ENCODE measurements at places on chromosomes 3 and 15.

GRCh38 chr3:156495816-156496215, 59.1 kb downstream of the SSR3 start:
- no peak for DNase-seq

DNA sequence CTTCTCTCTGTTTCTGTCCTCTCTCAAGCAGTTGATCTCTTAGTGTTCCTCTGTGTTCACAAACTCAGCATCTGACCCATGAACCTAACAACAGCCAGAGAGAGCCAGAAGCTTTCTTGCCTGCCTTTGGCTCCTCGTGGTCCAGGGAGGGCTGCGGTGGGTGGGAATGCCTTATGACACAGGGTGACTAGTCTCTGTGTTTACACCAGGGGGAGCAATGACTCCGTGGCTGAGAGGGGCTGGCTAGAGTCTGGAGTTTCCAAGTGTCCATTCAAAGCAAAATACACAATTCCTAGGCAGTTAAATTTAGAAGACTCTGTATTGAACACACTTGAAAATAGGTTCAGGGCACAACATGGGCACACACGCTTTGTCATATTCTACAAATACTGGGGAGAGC, 370.0 kb upstream of the FRG2C start:
- DNase-seq = peak; percentile 40

DNA sequence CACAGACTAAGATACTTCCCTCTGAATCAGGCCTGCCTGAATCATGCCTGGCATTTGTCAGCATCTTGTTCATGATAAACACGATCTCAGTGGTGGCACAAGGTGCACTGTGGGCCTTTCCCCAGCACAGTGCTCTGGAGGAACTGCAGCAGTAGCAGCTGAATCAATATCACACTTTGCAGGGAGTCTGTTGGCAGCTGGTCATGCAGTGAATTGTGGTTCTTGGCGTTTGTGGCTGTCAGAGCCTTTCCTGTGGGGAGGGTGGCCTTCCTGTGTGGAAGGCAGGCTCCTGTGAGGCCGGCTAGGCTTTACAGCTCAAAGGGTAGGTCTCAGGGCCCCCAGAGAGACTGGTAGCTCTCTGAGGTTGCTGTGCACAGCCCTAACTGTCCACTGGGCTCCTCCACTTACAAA, 54.4 kb upstream of the TLE3 start:
- DNase-seq = peak; percentile 52

- DNase-seq = no peak
Measured at GRCh38 chr3:182565916-182566796, 227.1 kb upstream of the ATP11B start.

DNA sequence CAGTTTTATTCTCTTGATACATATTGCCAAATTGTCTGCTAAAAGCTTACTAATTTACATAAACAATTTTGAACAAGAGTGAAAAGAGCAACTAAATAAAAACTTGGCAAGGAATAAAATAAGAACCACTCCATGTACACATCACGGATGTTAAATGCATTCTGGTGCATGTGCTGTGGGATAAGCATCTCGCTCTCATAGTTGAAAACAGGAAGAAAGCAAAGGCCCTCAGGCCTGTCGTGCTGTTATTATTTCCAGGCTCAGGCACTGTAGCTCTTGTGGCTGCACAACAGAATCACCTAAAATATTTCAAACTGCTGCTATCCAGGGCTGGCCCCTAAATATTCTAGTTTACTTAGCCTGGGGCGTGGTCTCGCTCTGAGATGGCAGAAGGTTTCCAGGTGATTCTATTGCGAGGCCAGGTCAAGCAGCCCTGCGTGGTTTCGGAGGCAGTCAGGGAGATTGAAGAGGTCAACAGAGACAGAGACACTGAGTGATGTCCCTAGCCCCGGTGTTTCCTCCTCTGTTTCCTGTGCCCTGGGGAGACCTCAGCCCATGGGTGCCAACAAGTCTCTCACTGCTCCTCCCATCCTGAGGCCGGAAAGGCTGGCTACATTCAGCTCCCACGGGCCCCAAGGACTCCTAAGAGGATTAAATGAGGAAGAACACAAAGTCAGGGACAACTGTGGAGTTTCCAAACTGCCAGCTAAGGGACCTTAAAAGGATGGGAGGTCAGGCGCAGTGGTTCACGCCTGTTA, 18.2 kb upstream of the PDIA5 start:
- DNase-seq = no peak

GRCh38 chr3:43960448-43960840, 269.7 kb downstream of the ABHD5 start:
- DNase-seq = peak; percentile 15

- DNase-seq = no peak
Measured at GRCh38 chr3:191985691-191986090, 524.7 kb downstream of the PYDC2 start.

DNA sequence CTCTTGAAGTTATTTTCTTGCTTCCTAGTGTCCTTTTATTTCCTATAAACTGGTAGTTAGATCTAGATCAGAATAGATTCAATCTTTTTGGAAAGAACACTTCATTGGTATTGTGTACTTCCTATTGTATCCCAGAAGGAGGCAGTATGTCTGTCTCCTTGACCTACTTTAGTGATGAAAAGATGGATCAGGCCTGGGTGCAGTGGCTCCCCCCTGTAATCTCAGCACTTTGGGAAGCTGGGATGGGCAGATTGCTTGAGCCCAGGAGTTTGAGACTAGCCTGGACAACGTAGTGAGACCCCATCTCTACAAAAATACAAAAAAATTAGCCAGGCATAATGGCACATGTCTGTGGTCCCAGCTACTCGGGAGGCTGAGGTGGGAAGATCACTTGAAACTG, 12.0 kb downstream of the BSN start:
- peak; percentile 20 for DNase-seq

DNA sequence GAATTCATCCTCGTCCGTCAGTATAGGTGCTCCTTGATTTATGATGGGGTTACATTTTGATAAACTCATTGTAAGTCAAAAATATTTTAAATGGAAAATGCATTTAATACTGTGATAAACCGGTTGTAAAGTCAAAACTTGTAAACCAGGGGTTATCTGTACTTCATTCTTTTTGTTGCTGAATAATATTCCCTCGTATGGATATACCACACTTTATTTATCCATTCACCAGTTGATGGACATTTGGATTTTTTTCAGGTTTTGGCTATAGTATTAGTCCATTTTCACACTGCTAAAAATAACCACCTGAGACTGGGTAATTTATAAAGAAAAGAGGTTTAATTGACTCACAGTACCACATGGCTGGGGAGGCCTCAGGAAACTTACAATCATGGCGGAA, 47.7 kb downstream of the NFKBIZ start:
- DNase-seq = no peak

- peak; percentile 87 for DNase-seq
Measured at GRCh38 chr15:73686781-73687256, 2.6 kb downstream of the CD276 start.

DNA sequence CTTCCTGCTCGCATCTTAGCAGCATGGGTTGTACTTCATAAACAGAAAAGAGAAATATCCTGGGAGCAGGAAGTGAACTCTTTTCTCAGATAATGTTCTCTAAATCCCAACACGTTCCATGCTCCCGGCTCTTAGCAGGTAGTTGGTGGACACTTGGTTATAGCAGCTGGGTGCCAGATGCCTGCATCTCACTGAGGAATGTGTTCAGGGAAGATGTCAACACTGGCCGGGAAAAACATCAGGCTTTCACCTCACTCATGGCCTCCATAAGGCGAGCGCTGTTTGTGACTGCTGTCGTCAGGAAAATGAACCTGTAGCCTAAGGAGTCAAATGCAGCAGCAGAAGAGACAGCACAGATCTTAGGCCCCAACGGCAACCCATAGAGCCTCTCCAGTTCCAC, 4.4 kb upstream of the PRC1 start:
- DNase-seq = no peak

DNA sequence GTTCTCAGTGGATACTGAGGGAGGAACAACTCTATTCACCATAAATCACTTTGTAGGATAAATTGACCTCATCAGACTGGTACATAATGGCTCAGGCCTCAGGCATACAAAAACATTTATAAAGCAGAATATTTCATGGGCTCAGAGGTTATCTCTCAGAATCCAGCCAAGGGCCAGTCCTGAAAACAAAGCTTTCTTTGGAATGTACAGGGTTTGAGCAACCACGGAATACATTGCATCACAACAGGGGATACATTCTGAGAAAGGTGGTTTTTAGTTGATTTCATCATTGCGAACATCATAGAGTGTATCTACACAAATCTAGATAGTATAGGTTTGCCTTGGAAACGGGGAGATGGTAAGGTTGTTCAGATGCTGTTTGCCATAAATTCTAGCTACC, 33.4 kb upstream of the CTDSPL2 start:
- DNase-seq = peak; percentile 39

- no peak for DNase-seq
Measured at GRCh38 chr3:126666658-126667528, 12.0 kb upstream of the TXNRD3 start.

- no peak for DNase-seq
Measured at GRCh38 chr3:141268791-141269190, 37.2 kb downstream of the PXYLP1 start.

DNA sequence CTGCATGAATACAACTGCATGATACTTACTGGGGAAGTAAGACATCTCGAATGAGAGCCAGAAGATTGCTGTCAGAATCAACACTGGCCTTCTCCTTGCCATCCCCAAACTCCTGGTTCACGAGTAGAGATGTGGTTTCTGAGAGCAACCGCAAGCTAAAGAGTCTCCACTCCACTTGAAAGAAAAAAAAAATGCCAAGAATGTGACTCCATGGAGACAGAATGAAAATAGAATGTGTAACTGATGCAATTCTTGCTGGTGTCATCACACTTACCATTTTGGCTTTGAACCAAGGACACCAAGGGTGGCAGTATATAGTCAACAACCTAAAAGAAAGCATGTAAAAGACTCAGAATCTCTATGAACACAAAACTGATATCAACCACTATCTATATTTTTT, 280.4 kb downstream of the ULK4 start:
- DNase-seq = peak; percentile 94

- no peak for DNase-seq
Measured at GRCh38 chr3:14528081-14528480, 12.1 kb downstream of the GRIP2 start.

DNA sequence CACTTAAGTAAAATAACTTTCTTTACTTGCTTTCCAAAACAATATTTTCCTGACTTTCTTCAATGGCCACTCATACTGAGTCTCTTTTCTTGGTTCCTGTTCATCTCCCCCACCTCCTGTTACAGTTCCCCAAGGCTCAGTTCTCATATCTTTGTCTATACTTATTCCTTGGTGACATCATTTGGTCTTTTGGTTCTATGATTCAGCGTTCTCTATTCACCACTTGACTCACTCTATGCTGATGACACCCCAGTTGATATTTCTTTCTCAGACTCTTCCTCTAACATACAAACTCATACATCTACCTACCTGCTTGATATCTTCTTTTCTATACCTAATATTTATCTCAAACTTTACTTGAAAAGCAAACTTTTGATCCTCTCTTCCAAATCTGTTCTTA, 85.0 kb upstream of the P3H2 start:
- peak; percentile 89 for DNase-seq

DNA sequence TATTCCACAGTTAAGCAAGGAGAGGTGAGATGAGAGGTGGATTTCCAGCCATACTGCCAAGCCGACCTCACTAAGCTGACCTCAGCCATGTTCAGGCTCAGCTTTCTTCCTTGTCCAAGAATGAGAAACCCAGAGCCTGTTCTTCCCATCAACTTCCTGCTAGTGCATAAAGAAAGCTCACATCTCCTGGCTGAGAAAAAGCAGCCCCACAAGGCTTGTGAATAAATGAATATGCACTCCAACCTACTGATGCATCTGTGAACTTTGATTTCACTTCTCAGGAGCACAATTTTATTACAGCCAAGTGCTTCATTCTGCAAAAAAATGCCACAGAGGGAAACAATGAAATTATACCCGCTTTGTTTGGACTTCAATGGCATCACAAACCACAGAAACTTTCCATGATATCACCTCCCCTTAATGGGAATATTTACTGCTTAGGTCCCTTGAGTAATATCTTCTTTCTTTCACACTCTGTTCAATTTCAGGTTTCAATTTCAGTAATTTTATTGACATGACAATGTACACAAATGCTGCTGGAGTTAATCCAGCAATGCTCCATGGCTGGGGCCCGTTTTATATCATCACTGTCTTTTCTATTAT, 437.0 kb upstream of the PPP2R3A start:
- DNase-seq = no peak

DNA sequence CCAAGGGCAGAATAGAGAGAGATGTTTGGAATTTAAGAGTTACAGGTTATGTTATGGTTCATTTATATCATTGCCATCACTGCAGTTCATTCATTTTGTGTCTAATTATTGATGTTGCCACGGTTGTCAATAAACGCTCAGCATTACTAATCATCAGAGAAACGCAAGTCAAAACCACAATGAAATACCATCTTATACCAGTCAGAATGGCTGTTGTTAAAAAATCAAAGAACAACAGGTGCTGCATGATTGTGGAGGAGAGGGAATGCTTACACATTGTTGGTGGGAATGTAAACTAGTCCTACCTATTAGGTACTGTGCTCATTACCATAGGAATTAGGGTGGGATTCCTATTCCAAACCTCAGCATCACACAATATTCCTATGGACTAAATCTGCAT, 350.5 kb downstream of the TIGIT start:
- no peak for DNase-seq

GRCh38 chr3:124839896-124840295, 47.3 kb downstream of the ITGB5 start:
- DNase-seq = no peak

- DNase-seq = no peak
Measured at GRCh38 chr3:42841332-42841731, 32.1 kb downstream of the ACKR2 start.

GRCh38 chr3:12979947-12980487, 93.2 kb downstream of the IQSEC1 start:
- DNase-seq = no peak

DNA sequence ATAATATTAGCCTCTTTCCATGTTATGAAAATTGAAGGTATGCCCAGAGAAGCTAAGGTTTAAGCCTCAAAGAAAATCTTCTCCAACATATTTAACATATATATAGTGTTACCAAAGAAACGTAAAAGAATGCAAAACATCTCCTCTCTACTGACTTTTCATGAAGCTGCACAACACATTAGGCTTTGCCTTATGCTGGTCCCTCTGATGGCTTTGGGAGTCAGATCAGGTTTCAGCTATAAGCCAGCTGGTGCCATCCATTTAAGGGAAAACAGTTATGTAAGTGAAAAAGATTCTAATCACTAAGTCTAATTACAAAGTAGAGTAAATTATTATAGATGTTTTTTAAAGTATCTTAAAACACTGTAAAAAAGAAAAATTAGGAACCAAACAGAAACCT, 410.5 kb downstream of the LSAMP start:
- DNase-seq = no peak
